ENCODE measurements at places on chromosomes 12 and 14. TPM values are rescaled to one million over a fixed set of nuclear protein-coding genes. Genes with fewer than 3 reads are reported as not detected.

OR4N5 gene
- polyA plus RNA-seq, result not detected

BRI3BP gene
- 29.1 TPM for polyA plus RNA-seq

IL22 gene
- polyA plus RNA-seq, result not detected

RAD52 gene
- polyA plus RNA-seq, result 27.9 TPM

MUCL1 gene
- polyA plus RNA-seq, result not detected

LRRC9 gene
- 0.13 TPM for polyA plus RNA-seq

TMPRSS12 gene
- polyA plus RNA-seq, result 0.01 TPM

DNA sequence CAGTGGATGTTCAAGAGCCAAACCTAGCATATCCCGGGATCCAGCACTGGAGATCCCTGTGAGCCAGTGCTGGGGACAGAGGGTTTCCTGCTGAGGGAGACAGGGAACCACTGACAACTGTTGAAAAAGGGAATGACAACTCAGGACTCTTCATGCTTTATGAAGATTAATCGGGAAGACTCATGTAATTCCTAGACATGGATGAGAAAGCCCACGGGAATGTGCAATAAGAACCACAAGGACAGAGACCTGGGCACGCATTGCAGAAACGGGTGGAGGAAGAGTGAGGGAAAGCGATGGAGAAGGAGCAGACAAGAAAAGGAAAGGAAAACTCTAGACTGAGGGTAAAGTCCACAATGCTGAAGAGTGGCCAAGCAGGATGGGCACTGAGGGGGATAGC lies 296.0 kb downstream of the PCNX1 start:
- H3K4me1 ChIP-seq, result no peaks in the 10 kb centered on the region
- H3K4me3 ChIP-seq, result no peak overlapping the region
- no peak for DNase-seq
- no peaks in the 10 kb centered on the region for H3K27me3 ChIP-seq
- no peaks in the 10 kb centered on the region for H3K36me3 ChIP-seq

GRCh38 chr14:103662591-103662990 lies 33.6 kb downstream of the KLC1 start:
- H3K27ac ChIP-seq, result no peak overlapping the region
- H3K36me3 ChIP-seq, result peaks cover 64% of the 10 kb centered on the region
- H3K27me3 ChIP-seq, result no peaks in the 10 kb centered on the region
- H3K4me3 ChIP-seq, result no peak overlapping the region

- H3K4me3 ChIP-seq, result no peak overlapping the region
- DNase-seq, result no peak
- H3K27ac ChIP-seq, result no peak overlapping the region
- H3K27me3 ChIP-seq, result no peaks in the 10 kb centered on the region
- H3K36me3 ChIP-seq, result no peaks in the 10 kb centered on the region
Observed at GRCh38 chr12:242496-242895, 20.1 kb downstream of the SLC6A13 start.

DNA sequence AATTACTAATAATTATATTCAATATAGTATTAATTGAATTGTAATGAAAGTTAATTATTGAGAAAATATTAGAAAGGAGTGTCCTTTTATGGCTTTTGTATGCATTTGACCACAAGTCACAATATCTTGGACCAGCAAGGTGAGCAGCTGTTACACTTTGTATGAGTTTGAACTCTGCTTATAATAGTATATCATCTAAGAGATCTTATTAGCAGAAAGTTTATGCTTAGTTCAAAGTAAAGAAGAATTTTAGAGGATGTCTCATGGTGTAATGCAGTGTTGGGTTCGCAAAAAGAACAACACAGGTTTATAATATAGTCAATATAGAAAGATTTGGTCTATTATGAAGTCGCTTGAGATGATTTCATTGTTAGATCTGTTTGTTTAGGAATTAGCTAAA lies 2.0 kb upstream of the TRIM9 start:
- no peak for DNase-seq
- H3K36me3 ChIP-seq, result no peaks in the 10 kb centered on the region
- H3K4me1 ChIP-seq, result peaks cover 12% of the 10 kb centered on the region
- peaks cover 56% of the 10 kb centered on the region for H3K27me3 ChIP-seq
- no peak overlapping the region for H3K27ac ChIP-seq
- no peak overlapping the region for H3K4me3 ChIP-seq

DNA sequence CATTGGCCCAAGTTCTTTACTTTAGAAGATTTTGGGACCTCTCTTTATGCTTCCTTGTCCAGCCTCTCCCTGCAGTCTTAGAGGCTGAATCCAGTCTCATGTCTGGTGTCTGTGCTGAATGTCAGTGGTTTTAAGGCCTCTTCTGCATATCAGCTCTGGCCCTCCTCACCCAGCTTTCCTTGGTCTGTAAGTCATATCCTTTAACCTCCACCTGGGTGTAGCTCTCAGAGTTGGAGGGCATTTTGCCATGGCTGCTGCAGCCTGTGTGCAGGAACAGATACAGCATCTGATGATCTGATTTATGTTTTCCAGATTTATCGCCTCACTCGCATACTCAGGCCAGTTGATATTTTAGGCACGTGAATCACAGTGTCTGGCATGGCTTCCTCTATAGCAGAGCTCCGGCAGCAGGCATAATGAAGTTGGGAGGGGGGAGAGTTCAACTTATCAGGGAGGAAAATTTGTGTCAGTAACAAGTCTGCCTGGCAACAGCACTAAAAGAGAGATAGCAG lies 335.0 kb downstream of the PCNX1 start:
- H3K27me3 ChIP-seq, result peaks cover 3% of the 10 kb centered on the region
- H3K36me3 ChIP-seq, result no peaks in the 10 kb centered on the region
- H3K4me1 ChIP-seq, result no peaks in the 10 kb centered on the region
- no peak overlapping the region for H3K27ac ChIP-seq

DNA sequence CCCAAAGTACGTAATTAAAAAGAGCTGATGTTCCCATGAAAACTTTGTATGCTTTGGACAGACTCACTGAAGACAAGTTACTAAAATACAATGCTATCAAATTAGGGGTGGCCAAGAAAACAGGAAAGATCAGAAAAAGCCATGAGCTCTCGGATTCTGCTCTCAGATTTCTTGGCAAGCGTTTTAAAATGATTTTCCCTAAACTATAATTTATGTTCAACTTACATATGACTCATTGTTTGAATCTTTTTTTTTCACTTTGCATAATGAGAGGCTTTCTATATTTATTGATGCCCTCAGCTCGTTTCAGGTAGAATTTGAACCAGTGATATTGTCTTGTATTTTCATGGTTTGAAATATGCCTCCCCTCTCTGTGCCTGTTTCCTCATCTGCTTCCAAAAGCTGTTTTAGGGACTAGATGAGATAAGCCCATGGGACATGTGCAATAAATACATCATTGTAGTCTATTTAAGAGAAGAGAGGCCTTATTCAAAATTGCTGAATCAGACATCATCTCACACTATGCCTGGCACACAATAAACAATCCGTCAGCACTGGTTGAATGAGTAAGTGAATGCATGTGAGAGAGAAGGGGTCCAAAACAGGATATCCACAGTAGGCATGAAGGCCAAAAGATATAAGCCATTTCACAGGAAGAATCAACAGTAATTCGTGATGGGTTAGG lies 4.7 kb upstream of the IPO8 start:
- H3K36me3 ChIP-seq, result no peaks in the 10 kb centered on the region
- no peaks in the 10 kb centered on the region for H3K4me1 ChIP-seq
- no peak overlapping the region for H3K27ac ChIP-seq
- H3K27me3 ChIP-seq, result no peaks in the 10 kb centered on the region

GRCh38 chr14:106681161-106681560 lies 1154.8 kb downstream of the TMEM121 start:
- H3K4me1 ChIP-seq, result no peaks in the 10 kb centered on the region
- H3K27ac ChIP-seq, result no peak overlapping the region
- no peaks in the 10 kb centered on the region for H3K36me3 ChIP-seq

- no peaks in the 10 kb centered on the region for H3K36me3 ChIP-seq
- no peak overlapping the region for H3K27ac ChIP-seq
- peaks cover 2% of the 10 kb centered on the region for H3K4me1 ChIP-seq
Observed at GRCh38 chr12:104709692-104710435, 248.2 kb downstream of the SLC41A2 start.

- peak overlapping the region; percentile 96 for H3K4me3 ChIP-seq
- no peak overlapping the region for H3K27ac ChIP-seq
- H3K36me3 ChIP-seq, result peaks cover 59% of the 10 kb centered on the region
- no peak for DNase-seq
Observed at GRCh38 chr12:6567112-6567670, 900 bp downstream of the NOP2 start.

- H3K4me1 ChIP-seq, result no peaks in the 10 kb centered on the region
- DNase-seq, result no peak
- no peak overlapping the region for H3K4me3 ChIP-seq
- no peaks in the 10 kb centered on the region for H3K36me3 ChIP-seq
Observed at GRCh38 chr12:81699551-81699950, 59.6 kb downstream of the PPFIA2 start.

GRCh38 chr14:22769369-22769768 lies 2.9 kb downstream of the OXA1L start:
- peaks cover 58% of the 10 kb centered on the region for H3K36me3 ChIP-seq
- H3K4me3 ChIP-seq, result no peak overlapping the region
- H3K27ac ChIP-seq, result no peak overlapping the region
- no peak for DNase-seq

- H3K4me3 ChIP-seq, result no peak overlapping the region
- no peaks in the 10 kb centered on the region for H3K27me3 ChIP-seq
- no peak for DNase-seq
- H3K27ac ChIP-seq, result no peak overlapping the region
Observed at GRCh38 chr12:26044007-26044394, 80.8 kb downstream of the BHLHE41 start.

DNA sequence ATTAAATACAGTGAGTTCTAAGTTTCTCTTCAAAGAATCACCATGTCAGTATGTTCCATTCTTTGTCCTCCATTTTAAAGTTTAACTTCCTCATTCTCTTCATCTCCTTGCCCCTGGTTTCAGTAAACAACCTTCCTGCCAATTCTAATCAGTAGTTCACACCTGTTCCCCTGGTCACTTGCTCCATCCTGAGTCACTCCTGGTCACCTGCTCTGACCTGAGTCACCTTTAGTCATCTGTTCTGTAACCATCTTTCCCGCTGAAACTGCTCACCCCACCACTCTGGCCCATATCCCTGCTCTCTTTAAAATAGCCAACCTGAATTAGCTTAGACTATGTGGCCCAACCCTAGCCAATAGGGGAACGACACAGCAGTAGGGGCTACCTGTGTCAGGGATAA lies 1447.4 kb upstream of the TMEM132C start:
- no peaks in the 10 kb centered on the region for H3K4me1 ChIP-seq
- H3K27ac ChIP-seq, result no peak overlapping the region
- H3K4me3 ChIP-seq, result no peak overlapping the region

GRCh38 chr12:67433385-67434175 lies 164.4 kb downstream of the CAND1 start:
- H3K4me1 ChIP-seq, result peaks cover 65% of the 10 kb centered on the region
- H3K4me3 ChIP-seq, result no peak overlapping the region
- H3K27me3 ChIP-seq, result no peaks in the 10 kb centered on the region
- DNase-seq, result no peak

GRCh38 chr14:73245480-73246325 lies 8.4 kb downstream of the PAPLN start:
- peaks cover 36% of the 10 kb centered on the region for H3K36me3 ChIP-seq
- DNase-seq, result peak; percentile 62
- H3K4me1 ChIP-seq, result no peaks in the 10 kb centered on the region
- peaks cover 2% of the 10 kb centered on the region for H3K27me3 ChIP-seq
- peak overlapping the region; percentile 27 for H3K4me3 ChIP-seq

GRCh38 chr12:116604178-116604895 lies 45.2 kb downstream of the MAP1LC3B2 start:
- H3K27me3 ChIP-seq, result no peaks in the 10 kb centered on the region
- H3K27ac ChIP-seq, result no peak overlapping the region
- no peak overlapping the region for H3K4me3 ChIP-seq

- H3K4me3 ChIP-seq, result no peak overlapping the region
- no peak for DNase-seq
- no peaks in the 10 kb centered on the region for H3K4me1 ChIP-seq
- no peak overlapping the region for H3K27ac ChIP-seq
- H3K27me3 ChIP-seq, result no peaks in the 10 kb centered on the region
- H3K36me3 ChIP-seq, result no peaks in the 10 kb centered on the region
Observed at GRCh38 chr14:36356862-36357261, 36.4 kb upstream of the MBIP start.

DNA sequence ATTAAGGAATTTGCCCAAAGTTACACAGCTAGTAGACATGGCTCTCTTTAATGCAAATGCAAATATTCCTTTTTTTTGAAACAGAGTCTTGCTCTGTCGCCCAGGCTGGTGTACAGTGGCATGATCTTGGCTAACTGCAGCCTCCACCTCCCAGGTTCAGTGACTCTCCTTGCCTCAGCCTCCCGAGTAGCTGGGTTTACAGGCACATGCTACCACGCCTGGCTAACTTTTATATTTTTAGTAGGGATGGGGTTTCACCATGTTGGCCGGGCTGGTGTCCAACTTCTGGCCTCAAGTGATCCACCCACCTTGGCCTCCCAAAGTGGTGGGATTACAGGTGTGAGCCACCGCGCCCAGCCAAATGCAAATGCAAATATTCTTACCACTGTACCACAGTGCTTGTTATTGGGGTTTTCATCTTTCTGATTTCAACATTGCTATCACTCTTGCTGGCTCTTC lies 24.5 kb upstream of the HIGD1C start:
- H3K36me3 ChIP-seq, result no peaks in the 10 kb centered on the region
- H3K4me3 ChIP-seq, result no peak overlapping the region
- no peak for DNase-seq

GRCh38 chr12:6840330-6840729 lies 395 bp upstream of the GNB3 start:
- peaks cover 17% of the 10 kb centered on the region for H3K4me1 ChIP-seq
- H3K36me3 ChIP-seq, result peaks cover 50% of the 10 kb centered on the region
- H3K27ac ChIP-seq, result no peak overlapping the region
- no peak for DNase-seq

- H3K4me1 ChIP-seq, result no peaks in the 10 kb centered on the region
- H3K27ac ChIP-seq, result no peak overlapping the region
- no peak overlapping the region for H3K4me3 ChIP-seq
- DNase-seq, result no peak
- no peaks in the 10 kb centered on the region for H3K27me3 ChIP-seq
- peaks cover 36% of the 10 kb centered on the region for H3K36me3 ChIP-seq
Observed at GRCh38 chr14:39302124-39302810, 68.6 kb downstream of the MIA2 start.

GRCh38 chr14:97298736-97299135 lies 501.6 kb downstream of the VRK1 start:
- DNase-seq, result no peak
- no peaks in the 10 kb centered on the region for H3K36me3 ChIP-seq
- no peak overlapping the region for H3K4me3 ChIP-seq
- no peaks in the 10 kb centered on the region for H3K4me1 ChIP-seq
- H3K27ac ChIP-seq, result no peak overlapping the region
- H3K27me3 ChIP-seq, result peaks cover 9% of the 10 kb centered on the region
